ENCODE measurements at places on chromosomes 1 and 21.

- DNase-seq = peak; percentile 97
These were observed 24.7 kb upstream of the ATP5PO start for GRCh38 chr21:33940164-33940880.

DNA sequence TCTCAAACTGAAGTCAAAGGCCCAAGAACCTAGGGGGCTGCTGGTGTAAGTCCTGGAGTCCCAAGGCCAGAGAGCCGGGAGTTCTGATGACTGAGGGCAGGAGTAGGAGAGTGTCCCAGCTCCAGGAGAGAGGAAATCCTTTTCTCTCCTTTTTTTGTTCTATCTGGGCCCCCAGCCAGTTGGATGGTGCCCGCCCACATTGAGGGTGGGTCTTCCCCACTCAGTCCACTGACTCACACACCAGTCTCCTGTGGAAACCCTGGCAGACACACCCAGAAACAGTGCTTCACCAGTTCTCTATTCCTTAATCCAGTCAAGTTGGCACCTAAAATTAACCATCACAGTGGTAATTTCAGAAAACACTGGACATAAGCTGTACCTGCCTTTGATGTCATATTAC, 12.7 kb upstream of the WDR26 start:
- peak; percentile 54 for DNase-seq

DNA sequence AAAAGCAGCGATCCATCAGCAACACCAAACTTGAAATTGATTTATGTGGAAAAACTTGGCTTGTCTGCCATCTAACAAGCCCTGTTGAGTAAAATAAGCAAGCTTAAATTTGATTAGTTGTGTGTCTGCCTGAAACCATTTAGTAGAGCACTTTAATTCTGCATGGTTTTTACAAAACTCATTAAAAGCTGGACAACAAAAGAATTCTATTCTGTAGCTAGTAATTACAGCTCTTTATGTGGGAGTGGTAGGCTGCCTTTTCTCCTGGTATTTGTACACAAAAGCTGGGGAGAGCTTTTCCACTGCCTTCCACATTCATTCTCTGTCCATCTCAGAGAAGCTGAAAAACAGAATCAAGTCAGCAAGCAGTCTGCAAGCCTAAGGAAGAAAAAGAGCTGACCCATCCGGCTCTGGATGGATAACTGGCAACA, 1.7 kb downstream of the ETS2 start:
- peak; percentile 56 for DNase-seq

GRCh38 chr1:17347769-17348592, 24.0 kb upstream of the PADI6 start:
- DNase-seq = peak; percentile 46

DNA sequence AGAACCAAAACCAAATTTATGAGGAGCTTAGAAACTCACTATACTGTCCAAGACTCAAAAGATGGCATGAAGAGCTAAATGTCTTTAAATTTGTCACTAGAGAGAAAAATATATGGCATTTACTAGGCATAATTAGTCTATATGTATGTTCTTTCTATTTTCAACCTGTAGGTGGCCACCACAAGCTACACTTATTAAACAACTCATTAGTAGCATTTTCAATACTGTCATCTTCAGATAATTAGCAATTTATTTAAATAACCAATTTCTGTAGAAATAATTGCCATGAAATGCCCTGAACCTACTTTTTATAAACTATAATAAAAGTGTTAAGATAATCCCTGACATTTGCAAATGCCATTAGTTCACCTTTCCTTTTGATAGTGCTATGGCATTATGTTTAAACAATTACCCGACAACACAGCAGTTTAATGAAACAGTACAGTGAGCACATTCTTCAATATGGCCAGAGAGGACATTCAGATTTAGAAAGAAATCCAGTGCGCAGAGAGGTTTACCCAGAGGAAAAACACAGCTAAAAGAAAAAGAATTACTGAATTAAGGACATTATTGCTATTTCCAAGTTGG, 522.5 kb downstream of the PTBP2 start:
- peak; percentile 22 for DNase-seq

DNA sequence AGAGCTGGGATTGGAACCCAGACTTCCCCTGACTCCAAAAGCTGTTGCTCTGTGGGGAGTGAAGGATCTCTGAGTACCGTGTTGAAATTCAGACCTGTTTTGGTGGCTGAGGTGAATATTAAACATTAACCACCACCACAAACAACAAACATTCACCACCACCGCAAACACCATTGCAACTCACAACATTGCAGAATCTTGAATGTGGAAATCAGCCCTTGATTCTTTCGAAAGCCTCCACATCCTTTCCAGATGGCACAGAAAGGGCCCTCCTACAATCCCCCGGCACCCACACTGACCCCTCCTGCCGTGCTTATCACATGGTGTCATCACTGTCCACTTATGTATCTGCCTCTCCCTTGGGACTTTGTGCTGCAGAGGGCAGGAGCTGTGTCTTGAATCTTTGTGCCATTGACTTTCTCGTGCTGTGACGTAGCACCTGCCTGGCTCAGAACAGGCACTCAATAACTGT, 1.4 kb downstream of the CDA start:
- peak; percentile 93 for DNase-seq

DNA sequence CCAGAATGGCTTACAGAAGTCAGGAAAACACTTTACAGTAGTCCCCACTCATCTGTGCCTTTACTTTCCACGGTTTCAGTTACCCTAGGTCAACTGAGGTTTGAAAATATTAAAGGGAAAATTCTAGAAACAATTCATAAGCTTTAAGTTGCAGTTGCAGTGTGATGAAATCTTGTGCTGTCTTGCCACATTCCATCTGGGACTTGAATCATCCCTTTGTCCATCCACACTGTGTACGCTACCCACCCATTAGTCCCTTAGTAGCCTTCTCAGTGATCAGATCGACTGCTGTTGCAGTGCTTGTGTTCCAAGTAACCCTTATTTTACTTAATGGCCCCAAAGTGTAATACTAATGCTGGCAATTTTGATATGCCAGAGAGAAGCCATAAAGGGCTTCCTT, 30.5 kb downstream of the ZCCHC17 start:
- DNase-seq = peak; percentile 81

DNA sequence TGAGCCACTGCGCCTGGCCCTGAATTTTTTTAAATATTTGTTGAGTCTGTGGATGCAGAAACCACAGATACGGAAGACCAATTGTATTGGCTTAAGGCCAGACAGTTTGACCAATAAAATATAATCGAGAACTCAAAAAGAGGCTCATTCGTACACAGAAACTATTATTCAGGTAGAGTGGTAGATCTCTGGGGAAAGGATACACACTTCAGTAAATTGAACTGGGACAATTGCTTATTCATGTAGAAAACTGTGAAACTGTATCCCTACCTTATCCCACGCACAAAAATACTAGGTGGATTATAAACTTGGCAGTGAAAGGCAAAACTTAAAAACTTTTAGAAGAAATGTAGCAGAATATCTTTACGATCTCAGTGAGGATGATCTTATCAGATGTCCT, 25.0 kb upstream of the SHE start:
- DNase-seq = no peak

- DNase-seq = no peak
These were observed 16.7 kb downstream of the MEAF6 start for GRCh38 chr1:37497832-37498231.

- DNase-seq = no peak
These were observed 88.7 kb downstream of the ITPKB start for GRCh38 chr1:226650236-226650841.

DNA sequence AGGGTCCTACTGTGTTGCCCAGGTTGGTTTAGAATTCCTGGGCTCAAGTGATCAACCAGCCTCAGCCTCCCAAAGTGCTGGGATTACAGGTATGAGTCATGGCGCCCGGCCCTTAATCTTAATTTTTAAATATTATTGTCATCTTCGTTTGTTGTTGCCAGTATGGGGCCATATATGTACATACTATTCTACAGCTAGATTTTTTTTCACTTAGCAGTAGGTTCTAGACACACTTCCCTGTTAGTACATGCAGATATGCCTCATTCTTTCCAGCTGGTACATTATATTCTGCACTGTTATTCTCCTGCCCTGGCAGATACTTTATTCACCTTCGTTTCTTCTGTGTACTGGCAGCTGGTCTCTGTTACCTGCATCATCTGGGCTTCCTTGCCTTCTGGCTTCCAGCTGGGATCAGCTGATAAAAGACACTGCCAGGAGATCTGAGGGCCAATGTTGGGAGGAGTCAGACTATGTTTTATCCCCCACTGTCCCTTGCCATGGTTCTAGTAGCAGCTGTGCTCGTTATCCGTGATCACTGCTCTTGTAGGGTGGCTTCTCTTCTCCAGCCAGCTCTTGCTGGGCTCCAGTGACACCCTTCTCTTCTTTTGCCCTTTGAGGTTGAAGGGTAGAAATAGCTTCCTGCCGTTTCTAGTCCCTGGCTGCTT, 24.7 kb downstream of the ST3GAL3 start:
- DNase-seq = no peak

DNA sequence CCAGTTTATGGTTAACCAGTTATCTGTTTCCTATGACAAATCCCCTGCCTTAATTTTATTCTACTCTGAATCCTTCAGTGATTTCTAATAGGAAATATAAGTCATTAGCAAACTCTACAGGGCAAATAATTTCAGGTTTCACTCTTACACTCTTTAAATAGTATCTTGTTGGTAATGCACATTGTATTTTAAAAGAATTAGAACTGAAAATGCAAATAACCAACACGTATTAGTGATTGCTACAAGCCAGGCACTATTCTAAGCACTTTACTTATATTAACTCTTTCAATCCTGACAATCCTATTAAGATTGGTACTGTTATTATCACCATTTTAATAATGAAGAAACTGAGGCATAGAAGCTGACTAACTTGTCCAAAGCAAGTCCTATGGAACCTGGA, 48.3 kb upstream of the LHX8 start:
- DNase-seq = no peak

- no peak for DNase-seq
These were observed 7.3 kb downstream of the SYNC start for GRCh38 chr1:32695098-32695904.

DNA sequence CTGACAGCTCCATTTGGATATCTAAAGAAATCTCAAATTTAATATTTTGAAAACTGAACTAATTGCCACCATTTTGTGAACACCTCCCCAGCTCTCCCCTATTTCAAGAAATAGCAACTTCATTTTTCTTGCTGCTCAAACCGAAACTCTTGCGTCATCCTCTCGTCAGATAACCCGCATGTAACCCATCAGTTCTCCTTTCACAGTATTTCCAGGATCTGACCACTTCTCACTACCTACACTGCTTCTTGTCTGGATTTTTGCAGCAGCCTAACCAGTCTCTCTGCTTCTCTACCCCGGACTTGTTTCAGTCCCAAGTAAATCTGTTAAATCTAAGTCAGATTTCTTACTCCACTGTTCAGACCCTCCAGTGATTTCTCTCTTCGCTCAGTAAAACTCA, 75.6 kb downstream of the MTR start:
- peak; percentile 60 for DNase-seq

GRCh38 chr1:46817814-46818213, 19.0 kb downstream of the CYP4B1 start:
- DNase-seq = no peak
